Thymus (tissue), 14 donors: ENCODE measurements at places on chromosomes 6 and 20.

DNA sequence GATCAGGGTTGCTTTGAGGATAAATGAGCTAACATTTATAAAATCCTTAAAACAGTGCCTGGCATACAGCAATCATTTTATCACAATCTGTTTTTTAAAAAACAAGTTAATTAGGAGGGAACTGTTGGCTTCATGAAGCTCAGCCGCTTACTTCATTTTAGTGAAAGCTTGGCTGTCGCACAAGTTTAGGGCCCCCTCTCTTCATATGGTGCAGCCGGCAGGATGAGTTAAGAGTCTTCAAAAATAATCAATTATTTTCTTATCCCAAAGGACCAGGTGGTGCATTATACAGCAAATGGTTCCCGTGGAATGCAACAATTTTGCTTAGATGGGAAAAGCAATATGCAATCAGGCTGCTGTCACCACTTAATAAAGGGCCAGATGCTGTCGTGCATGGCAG lies 57.4 kb upstream of the PROKR2 start:
- no peaks in the 10 kb centered on the region for H3K4me1 ChIP-seq
- H3K27me3 ChIP-seq, result no peaks in the 10 kb centered on the region

DNA sequence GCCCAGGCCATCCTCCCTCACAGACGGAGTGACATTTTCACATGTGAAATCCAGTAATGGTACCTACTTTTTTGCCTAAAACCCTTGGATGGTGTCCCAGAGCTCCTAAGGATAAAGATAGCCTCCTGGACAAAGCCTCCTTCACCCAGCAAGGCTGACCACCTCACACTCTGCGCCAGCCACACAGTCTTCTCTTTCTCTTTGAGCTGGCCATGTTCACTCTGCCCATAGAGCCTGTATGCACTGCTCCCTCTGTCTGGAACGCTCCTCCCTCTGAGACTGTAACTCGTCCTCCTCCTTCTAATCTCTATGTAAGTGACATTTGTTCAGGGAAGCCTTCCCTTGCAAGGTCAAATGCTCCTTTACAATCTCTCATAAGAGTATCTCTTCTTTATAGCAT lies 14.6 kb downstream of the TMEM151B start:
- H3K4me3 ChIP-seq, result no peak overlapping the region
- H3K27ac ChIP-seq, result no peak overlapping the region
- no peaks in the 10 kb centered on the region for H3K36me3 ChIP-seq
- no peaks in the 10 kb centered on the region for H3K4me1 ChIP-seq
- peaks cover 60% of the 10 kb centered on the region for H3K27me3 ChIP-seq

DNA sequence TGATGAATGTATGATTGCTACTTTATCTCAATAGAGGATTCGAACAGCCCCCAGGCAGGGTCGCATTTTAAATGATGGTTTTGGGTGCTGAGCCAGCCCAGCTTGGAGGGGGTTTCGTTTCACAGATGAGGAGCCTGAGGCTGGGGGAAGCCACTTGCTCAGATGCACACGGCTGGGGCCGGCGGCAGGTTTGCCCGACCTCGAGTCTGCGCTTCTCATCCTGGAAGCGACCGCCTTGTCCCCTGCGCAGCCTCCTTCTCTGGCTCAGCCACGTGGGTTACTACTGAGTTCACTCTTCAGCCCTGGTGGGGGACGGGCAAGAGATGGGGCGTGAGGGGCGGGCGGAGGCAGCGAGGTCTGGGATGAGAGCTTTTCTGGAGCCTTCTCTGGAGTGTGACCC lies 25.3 kb downstream of the NTSR1 start:
- peaks cover under 1% of the 10 kb centered on the region for H3K4me1 ChIP-seq
- DNase-seq, result no peak
- H3K4me3 ChIP-seq, result no peak overlapping the region
- no peak overlapping the region for H3K27ac ChIP-seq
- H3K36me3 ChIP-seq, result no peaks in the 10 kb centered on the region
- peaks cover 13% of the 10 kb centered on the region for H3K27me3 ChIP-seq

DNA sequence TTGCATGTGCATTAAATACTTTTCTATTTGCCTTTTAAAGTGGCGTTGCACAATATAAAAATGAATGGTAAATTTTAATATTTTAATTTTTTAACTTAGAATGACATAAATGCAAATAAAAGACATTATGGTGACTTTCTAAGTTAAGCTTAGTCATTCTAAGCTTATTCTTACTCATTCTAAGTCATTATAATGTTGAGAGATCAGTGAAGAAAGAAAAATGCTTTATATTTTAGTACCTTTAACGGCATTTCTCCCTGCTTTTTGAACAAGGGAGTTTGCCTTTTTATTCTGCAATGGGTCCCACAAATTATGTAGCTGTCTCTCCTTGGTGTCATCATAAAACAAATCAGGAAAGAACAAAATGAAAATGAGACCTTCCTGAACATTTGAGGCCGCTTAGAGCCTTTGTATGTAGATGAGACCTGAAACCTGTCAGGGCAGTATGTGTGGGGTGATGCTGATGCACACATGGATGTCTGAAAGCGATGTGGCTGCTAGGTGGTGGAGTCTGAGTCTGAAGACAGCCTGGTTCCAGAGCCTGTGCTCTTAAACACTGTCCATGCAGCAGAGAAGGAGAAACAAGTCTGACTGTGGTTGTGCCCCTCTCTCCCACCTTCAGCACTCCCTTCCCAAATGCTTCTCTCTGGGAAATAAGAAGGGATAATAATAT lies 158.0 kb downstream of the PHF3 start:
- no peaks in the 10 kb centered on the region for H3K36me3 ChIP-seq
- H3K27me3 ChIP-seq, result no peaks in the 10 kb centered on the region
- no peak overlapping the region for H3K27ac ChIP-seq
- H3K4me1 ChIP-seq, result no peaks in the 10 kb centered on the region
- DNase-seq, result no peak
- H3K4me3 ChIP-seq, result no peak overlapping the region
